ENCODE measurements at places on chromosomes 7 and 10.

DNA sequence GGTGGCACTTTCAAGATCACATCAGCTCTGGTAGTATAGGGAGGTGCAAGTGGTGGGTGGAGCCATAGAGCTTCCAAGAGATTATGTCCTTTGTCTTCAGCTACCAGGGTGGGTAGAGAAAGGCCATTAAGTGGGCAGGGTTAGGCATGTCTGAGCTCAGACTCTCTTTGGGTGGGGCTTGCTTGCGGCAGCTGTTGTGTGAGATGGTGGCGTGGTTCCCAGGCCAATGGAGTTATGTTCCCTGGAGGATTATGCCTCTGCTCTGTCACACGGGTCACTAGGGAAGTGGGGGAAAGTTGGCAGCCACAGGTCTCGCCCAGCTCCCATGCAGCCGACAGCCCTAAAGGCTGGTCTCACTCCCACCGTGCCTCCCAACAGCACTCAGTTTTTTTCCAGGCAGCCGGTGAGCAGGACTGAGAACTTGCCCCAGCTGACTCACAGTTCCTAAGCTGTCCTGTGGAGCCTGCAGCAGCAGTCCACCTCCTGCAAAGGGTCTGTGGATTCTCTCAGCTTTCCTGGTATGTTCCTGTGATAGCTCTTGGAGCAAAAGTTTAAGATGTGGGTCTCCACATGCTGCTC is 459.0 kb downstream of the SH2D4B start:
- no peak for DNase-seq

GRCh38 chr7:35399216-35399615 is 145.3 kb upstream of the TBX20 start:
- DNase-seq, result no peak

DNA sequence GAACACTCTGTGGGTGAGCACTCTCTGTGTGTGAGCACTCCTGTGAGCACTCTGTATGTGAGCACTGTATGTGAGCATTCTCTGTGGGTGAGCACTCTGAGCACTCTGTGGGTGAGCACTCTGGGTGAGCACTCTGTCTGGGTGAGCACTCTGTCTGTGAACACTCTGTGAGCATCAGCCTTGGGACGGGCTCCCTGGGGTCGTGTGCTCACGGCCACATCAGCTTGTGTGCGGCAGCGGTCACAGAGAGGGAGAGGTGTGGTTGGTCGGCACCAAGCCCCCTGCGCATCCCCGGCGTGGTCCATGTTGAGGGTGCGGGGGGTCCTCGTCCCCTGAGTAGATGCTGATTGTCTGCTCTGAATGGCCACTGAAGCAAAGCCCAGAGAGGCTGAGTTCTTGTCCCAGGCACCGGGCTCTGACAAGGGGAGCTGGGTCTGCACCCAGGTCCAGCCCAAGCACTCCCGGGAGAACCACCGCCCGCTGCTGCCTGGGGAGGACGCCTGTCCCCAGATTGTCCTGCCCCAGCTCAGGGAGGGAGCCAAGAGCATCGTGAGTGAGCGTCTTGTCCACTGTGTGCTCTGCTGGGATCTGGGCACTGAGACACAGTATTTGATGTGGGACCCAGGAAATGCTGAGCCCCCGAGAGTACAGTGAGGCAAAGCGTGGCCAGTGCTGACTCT is 143.7 kb downstream of the DNAJB6 start:
- no peak for DNase-seq

GRCh38 chr7:121186746-121187145 is 142.1 kb upstream of the WNT16 start:
- no peak for DNase-seq

- no peak for DNase-seq
These were observed 16.2 kb upstream of the DNAJB6 start for GRCh38 chr7:157320608-157320980.

- DNase-seq, result no peak
These were observed 281 bp upstream of the EXOC6 start for GRCh38 chr10:92848037-92848440.

- DNase-seq, result no peak
These were observed 111.3 kb upstream of the RPA3 start for GRCh38 chr7:7829667-7830066.

DNA sequence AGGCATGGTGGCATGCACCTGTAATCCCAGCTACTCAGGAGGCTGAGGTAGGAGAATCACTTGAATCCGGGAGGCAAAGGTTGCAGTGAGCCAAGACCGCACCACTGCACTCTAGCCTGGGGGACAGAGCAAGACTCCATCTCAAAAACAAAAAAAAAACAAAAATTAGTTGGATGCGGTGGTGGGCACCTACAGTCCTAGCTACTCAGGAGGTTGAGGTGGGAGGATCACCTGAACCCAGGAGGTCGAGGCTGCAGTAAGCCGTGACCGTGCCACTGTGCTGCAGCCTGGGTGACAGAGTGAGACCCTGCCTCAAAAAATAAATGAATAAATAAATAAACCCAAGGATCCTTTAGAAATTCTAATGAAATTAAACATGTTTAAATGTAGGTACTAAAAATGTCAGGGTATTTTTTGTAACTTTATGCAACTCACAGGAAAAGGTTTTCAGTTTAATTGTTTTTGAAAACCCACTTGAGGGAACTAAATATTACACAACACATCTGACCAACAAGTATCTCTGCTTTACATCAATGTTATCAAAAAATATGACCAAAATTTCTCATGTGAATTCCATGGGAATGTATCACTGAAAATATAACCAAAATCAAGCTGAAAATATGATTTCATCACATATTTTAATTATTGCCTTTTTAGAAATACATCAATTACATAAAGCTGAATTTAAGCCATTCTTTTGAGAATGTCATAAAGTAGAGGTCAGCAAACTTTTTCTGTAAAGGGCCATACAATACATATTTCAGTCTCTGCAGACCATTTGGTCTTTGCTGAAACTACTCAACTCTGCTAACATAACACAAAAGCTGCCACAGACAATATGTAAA is 23.9 kb downstream of the UPF2 start:
- no peak for DNase-seq

DNA sequence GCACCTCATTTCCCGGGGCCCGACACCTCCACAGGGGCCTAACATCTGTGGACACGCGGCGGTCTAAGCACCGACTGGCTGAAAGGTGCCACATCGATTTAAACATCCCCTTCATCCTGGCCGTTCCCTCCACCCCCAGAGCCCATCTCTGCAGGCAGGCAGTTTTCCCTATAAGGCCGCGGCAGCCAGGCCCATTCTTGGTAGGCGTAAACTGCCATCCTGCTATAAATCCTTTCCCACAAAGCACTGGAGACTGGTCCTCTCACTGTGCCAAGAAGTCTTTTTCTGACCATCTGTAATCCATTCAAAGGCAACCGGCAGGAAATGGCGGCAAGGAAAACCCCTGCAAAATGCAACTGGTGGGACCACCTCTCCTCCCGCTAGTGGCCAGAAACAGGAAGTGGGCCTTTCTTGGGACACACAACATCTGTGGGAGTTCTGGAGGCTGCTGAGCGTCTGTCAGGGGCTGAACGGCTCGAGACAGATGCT is 22.4 kb downstream of the ATXN7L1 start:
- no peak for DNase-seq

DNA sequence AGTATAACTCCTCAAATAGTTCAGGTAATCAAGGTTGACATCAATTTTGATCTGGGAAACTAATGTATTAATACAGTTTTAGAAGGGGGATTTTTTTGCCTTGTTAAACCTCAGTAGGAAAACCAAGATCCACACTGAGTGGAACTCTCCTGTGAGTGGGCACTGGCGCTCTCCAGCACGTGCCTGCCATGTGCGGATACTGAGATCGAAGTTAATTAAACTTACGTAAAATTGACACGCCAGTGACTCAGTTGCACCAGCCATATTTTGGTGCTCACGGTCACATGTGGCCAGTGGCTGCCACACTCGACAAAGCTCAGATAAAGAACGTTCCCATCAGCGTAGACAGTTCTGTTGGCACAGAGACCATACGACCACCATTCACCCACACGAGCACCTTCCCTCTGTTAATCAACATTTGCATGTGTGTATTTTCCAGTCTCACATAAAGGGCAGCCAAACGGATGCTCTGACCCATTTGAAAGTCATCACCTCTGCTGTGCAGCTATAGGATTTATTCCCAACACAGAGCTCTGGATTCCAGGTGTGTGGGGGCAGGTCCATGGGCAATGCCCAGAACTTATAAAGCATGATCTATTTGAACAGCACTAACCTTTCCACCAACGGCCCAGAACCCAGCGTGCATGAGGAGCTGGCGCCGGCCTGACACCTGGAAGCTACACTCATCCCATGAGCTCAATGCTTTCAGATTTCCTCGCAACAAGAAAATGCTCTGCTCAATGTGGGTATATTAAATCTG is 77.7 kb downstream of the VIPR2 start:
- no peak for DNase-seq

GRCh38 chr10:93437086-93437945 is 44.8 kb downstream of the MYOF start:
- DNase-seq, result no peak

DNA sequence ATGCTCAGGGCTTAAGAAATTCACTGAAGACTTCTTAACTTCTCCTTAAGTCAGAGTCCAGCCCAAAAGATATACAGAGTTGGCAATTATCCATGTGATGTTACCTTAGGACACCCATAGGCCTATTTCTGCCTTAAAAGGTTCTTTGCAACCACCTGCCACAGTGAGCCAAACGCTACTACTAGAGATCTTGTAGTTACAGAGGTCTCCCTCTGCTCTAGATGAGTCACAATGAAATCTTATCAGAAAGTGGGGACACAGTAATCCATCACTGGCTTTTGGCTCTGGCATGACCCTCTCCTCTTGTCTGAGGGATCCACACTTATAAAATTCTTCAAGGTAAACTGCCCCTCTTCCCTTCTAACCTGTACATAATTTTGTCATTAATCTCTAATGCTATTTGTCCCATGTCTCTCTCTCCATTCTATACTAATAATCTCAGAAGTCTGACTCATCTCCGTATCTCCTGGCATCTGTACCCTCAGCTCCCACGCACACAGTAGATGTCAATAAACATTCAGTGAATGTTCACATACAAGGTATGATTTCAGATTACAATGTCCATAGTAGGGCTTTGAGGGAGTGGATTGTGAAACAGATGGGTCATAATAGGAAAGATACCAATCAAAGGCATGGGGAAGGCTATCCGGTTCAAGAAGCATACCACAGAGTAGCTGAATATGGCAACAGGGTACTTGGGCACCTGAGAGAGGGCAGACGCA is 112.1 kb downstream of the SGMS1 start:
- DNase-seq, result no peak

DNA sequence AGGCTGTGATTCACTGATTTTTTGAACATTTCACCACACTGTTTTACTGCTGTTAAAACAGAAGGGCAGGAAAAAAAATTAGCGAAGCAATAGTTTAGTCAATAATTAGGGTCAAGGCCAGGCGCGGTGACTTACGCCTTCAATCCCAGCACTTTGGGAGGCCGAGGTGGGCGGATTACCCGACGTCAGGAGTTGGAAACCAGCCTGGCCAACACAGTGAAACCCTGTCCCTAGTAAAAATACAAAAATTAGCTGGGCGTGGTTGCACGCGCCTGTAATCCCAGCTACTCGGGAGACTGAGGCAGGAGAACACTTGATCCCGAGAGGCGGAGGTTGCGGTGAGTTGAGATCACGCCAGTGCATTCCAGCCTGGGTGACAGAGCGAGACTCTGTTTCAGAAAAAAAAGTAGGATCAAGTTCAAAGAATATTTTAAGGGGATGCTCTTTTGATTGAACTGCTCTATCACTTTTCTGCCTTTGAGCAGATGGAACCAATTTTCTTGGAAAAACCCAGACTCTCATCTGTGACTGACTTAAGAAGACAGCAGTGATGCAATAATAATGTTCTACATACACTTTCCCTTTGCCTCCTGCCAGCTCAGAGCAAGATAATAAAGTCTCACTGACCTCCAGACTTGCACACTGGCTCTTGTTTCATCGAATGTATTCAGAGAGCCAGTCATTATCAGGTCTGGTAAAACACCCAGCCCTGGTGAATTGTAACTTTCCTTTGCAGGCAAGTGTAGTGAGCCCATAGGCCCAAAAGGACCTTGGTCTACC is 1.6 kb upstream of the PPA1 start:
- no peak for DNase-seq

DNA sequence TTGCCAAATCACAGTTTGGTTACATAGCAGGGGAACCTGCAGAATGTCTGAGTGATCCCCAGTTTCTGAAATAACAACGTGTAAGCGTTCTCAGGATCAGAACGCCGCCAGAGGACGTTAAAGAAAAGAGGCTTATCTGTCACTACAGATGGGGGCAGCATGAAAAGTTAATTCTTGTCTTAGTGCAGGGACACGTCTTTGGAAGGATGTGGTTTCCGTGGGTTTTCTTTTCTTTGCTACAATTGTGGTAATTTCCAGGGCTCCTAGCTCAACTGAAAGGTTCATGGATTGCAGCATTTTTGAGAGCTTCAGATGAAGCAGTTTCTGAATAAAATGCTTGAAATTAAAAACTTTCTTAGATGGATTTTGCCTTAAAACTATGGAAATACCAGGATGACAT is 106.6 kb downstream of the PRKCQ start:
- no peak for DNase-seq

- DNase-seq, result no peak
These were observed 107.7 kb upstream of the EEPD1 start for GRCh38 chr7:36045326-36045725.

DNA sequence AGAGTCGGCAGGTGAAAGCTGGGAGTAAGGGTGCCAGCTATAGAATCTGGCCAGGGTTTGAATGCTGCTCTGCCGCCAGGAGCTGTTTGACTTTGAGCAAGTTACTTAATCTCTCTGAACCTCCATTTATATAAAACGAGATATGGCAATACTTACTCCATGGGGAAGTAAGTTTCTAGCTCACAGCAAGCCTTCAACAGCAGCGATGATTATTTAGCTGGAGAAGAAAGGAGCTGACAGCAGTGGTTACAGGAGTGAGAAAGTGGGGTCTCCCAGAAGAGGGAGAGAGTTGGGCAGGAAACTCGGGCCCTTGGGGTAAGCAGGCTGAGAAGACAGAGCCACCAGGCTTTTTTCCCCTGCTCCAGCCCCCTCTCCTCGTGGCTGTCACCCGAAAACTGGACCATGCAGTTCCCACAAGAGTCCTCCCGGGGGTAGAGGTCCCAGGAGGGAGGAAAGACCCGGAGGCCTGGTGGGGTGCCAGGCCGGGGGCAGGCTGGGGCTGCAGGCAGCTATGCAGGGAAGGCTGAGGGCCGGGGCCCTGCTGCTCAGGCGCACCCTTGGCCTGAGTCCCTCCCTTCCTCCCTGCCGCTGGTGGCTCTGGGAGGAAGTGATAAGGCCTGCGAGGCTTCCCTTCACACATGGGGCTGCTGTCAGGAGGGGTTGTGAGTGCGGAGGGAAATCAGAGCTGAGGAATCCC is 3.5 kb downstream of the NOS3 start:
- no peak for DNase-seq

GRCh38 chr10:51832652-51833383 is 133.4 kb upstream of the CSTF2T start:
- no peak for DNase-seq

DNA sequence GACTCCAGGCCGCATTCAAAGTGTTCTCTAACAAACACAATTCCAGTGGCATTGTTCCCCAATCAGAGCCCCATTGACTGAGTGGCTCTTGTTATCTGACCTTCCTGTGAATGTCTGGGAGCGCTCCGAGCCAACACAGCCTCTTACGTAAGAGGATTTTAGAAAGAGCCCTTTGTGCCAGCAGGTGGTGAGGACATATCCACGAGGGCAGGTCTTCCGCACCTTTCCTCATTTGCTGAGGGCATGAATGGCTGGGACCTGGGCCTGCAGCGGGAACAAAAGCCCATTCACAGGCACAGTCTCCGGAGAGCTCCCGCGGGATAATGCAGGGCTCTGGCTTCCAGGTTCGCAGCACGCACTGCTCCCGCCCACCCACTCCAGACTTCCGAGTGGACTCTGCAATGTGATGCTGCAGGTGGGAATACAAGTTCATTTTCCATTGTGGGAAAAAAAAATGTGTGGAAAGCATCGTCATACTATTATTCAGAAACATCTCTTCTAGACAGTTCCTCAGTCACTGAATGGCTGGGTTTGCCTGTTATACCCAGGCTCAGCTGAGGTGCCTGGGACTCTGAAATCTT is 295.0 kb upstream of the IGFBP3 start:
- DNase-seq, result peak; percentile 14

All from NCI-H1048 (cell line).